Fibroblast of the aortic adventitia (primary cell): ENCODE measurements at places on chromosomes 1 and 21. TPM values are rescaled to one million over a fixed set of nuclear protein-coding genes. Genes with fewer than 3 reads are reported as not detected.

Gene PLA2G2F
- not detected in 2 replicates for total RNA-seq

Gene TSPAN2
- total RNA-seq: 0.18 and 2.5 TPM in 2 replicates

Gene TEDDM1
- total RNA-seq: not detected in 2 replicates

Gene LRRC53
- total RNA-seq: not detected in 2 replicates

Gene OR2L2
- total RNA-seq: not detected in 2 replicates

Gene LCE2C
- not detected in 2 replicates for total RNA-seq

Gene NT5C1A
- not detected in 2 replicates for total RNA-seq

Gene TRNP1
- 11.6 and 19.1 TPM in 2 replicates for total RNA-seq

Gene NOTCH2
- 122 and 143 TPM in 2 replicates for total RNA-seq

Gene SRGAP2C
- 21.3 and 35.0 TPM in 2 replicates for total RNA-seq

Gene EPHA10
- total RNA-seq: not detected in 2 replicates

Gene UBASH3A
- not detected in 2 replicates for total RNA-seq

Gene ST6GALNAC5
- total RNA-seq: 0.09 TPM in 1 of 2 replicates, not detected in the other

Gene SPAG17
- total RNA-seq: 0.09 TPM in 1 of 2 replicates, not detected in the other

Gene OPN3
- 2.6 and 12.8 TPM in 2 replicates for total RNA-seq

Gene NAXE
- 22.7 and 64.2 TPM in 2 replicates for total RNA-seq

Gene LZIC
- total RNA-seq: 50.3 and 61.0 TPM in 2 replicates

Gene CEP104
- 16.9 and 24.9 TPM in 2 replicates for total RNA-seq

Gene SPATC1L
- total RNA-seq: 6.1 and 9.4 TPM in 2 replicates

Gene GNAT2
- total RNA-seq: 0.18 TPM in 1 of 2 replicates, not detected in the other

Gene IL6R
- total RNA-seq: 1.3 and 5.3 TPM in 2 replicates

Gene CELA3B
- not detected in 2 replicates for total RNA-seq

Gene OR2AK2
- not detected in 2 replicates for total RNA-seq

Gene IGSF21
- total RNA-seq: not detected in 2 replicates

Gene NECTIN4
- total RNA-seq: not detected in 2 replicates

Gene TDRD5
- total RNA-seq: not detected in 2 replicates

Gene ECM1
- total RNA-seq: 8.0 and 45.2 TPM in 2 replicates

Gene OR2G6
- total RNA-seq: not detected in 2 replicates

Gene FCN3
- not detected in 2 replicates for total RNA-seq

Gene ZBTB8B
- under 0.01 TPM in 1 of 2 replicates, not detected in the other for total RNA-seq

Gene GBP4
- 0.09 and 3.7 TPM in 2 replicates for total RNA-seq

Gene RPTN
- total RNA-seq: not detected in 2 replicates

Gene HCN3
- total RNA-seq: 0.08 and 1.4 TPM in 2 replicates

Gene LEFTY1
- total RNA-seq: not detected in 2 replicates

Gene LENEP
- total RNA-seq: not detected in 2 replicates

Gene EYA3
- 12.3 and 21.9 TPM in 2 replicates for total RNA-seq

Gene CYP4Z1
- not detected in 2 replicates for total RNA-seq

Gene RGS13
- total RNA-seq: not detected in 2 replicates

Gene SMIM1
- 4.6 TPM in 1 of 2 replicates, not detected in the other for total RNA-seq

Gene CCDC17
- total RNA-seq: 0.72 and 4.0 TPM in 2 replicates

Gene WLS
- 27.3 and 235 TPM in 2 replicates for total RNA-seq

Gene PTPN14
- 21.9 and 46.6 TPM in 2 replicates for total RNA-seq

Gene LORICRIN
- not detected in 2 replicates for total RNA-seq

Gene AMPD1
- not detected in 2 replicates for total RNA-seq

Gene TPTE
- not detected in 2 replicates for total RNA-seq

Gene PLA2G2C
- not detected in 2 replicates for total RNA-seq

Gene OR6N1
- 0.16 TPM in 1 of 2 replicates, not detected in the other for total RNA-seq

Gene DAB1
- total RNA-seq: 0.45 and 3.2 TPM in 2 replicates

Gene VASH2
- total RNA-seq: 0.90 and 3.3 TPM in 2 replicates

Gene DMRTA2
- total RNA-seq: 0.18 TPM in 1 of 2 replicates, not detected in the other
